Stimulated activated CD4-positive, alpha-beta T cell treated with anti-CD3 and anti-CD28 coated beads, Interleukin-1b, Interleukin-23, amount 100 ng/mL, for 1 hour (primary cell): ENCODE measurements at places on chromosomes 4 and X.

- DNase-seq = no peak
Measured at GRCh38 chr4:18512718-18513117, 491.2 kb upstream of the LCORL start.

DNA sequence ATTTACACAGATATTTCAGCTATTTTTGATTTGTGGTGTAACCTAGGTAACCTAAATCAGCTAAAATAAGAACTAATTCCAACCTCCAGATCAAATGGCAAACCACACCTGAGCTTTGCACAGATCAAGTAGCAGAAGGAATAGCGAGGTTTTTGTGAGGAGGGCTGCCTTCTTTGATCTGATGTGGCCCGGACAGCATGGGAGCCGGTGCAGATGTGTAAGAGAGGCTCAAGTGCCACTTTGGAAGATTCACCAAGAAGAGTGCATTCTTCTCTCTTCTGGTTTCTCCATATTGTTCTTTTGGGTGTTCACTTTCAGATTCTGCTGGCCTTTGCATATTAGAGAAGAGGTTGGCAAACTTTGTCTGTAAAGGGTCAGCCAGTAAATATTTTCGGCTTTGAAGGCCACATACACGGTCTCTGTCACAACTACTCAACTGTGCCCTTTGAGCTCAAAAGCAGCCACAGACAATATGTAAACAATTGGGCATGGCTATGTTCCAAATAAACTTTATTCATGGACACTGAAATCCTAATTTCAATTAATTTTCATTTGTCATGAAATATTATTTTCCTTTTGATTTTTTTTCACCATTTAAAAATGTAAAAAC is 78.9 kb upstream of the FAM9C start:
- DNase-seq = no peak

DNA sequence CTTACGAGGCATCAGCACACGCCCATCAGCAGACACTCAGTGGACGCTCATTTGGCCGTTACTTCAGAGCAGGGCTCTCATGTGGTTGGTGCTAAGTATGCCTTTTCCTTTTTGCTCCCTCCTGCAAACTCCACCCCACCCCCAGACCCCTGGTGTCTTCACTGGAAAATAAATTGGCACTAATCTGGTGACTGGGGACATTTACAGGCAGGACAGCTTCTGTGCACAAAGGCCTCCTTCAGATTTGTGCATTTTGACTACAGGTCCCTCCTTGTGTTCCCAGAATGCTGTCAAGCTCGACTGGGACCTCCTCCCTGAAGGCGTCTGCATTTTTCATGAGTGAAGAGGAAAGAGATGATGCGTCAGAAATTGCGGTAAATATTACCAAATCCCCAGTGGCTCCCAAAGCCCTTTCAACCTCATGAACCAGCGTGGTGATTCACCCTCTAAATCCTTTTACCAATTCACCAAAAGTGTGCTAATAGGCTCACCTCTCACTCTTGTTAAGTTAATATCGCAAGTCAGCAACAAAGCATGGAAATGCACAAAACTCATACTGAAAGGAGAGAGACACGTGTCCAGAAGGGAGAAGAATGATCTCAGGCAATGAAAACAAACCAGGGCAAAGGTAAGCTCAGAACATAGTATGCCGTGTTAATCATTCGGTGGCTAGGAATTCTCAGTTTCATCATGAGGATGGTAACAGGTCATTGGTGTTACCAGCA is 119.0 kb downstream of the NKX6-1 start:
- DNase-seq = no peak

DNA sequence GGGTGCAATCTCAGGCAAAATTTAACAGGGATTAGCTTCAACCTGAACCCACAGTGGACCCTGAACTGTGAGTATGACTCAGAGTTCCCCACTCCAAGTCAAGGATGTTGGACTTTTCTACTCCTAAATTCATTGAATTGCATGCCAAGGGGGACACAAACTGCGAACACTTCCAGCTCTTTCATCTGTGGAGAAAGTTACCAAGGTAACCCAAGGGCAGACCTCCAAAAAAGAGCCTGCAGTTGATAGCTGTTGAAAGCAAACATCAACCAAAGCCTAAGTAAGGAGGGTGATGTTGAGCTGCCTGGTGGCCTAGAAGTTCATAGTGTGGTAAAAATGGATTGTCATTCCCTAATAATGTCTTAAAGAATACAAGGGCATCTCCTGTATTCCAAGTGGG is 1242.9 kb downstream of the C4orf33 start:
- DNase-seq = no peak

GRCh38 chr4:160947653-160948052 is 1216.1 kb downstream of the FSTL5 start:
- DNase-seq = no peak

- no peak for DNase-seq
Measured at GRCh38 chr4:48645225-48645794, 134.8 kb downstream of the FRYL start.

GRCh38 chrX:99705701-99706100 is 704.4 kb downstream of the PCDH19 start:
- no peak for DNase-seq

DNA sequence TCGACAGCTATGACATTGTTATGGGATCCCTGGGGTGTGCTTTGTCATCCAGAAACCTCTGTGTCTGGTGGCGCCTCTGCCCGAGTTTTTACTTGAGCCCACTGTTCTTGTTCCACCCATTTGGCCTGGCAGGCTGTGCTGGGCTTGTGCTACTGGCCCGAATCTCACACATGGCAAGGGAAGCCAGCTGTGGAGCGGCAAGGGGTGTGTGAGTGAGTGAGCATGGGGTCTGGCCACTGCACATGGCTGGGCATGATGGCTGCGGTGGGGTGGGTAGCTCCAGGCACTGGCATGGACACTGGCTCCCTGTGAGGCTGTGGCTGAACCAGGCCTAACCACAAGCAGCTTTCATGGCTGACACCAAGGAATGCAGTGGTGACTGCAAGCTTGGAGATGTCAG is 89.2 kb downstream of the DACH2 start:
- DNase-seq = no peak

DNA sequence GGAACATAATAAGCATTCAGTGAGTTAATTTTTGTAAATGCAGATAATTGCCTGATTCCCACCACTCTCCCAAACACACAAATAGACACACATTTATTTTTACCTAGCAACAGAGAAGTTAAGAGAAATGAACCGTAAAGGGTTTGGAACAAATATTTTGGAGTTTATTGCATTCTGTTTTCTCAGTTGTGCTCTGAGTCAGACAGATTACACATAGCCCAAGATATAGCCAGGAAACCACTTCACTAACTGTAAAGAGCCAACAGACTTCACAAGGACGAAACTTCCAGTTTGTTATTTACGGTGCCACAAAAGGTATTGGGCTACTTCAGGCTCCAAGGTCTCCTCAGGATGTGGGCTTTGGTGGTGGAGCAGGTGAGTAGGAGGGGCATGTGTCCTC is 217.0 kb downstream of the BMPR1B start:
- no peak for DNase-seq

- no peak for DNase-seq
Measured at GRCh38 chr4:183158062-183158461, 59.0 kb downstream of the WWC2 start.

DNA sequence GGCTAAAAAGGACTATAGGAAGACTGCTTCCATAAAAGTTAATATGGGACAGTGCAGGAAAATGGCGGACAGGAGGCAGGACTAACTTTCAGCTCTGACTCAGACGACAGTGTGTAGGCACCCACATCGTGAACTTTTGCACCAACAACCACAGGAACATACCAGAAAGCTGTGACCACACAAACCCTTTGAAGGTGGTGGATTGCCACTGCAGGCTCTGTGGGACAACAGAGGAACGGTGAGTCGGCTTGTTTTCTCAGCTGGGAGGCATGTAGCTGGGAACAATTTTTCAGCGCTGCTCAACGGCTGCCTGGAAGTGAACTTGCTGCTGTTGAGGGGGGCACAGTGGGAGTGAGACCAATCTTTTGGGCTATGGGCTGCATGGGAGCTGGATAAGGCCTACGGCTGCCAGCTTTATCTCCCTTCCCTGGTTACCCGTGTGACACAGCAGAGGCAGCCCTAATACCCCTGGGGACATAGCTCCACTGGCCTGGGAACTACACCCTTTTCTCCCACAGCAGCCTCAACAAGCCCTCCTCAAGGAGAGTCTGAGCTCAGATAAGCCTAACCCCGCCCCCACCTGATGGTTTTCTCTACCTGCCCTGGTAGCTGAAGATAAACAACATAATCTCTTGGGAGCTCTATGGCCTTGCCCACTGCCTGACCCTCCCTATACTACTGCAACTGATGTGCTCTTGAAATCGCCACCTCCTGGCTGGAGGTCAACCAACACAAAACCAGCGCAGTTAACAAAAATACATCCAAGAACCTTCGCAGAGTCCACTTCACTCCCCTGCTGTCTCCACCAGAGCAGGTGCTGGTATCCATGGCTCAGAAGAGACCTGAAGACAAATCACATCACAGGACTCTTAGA is 1537.0 kb downstream of the C4orf33 start:
- no peak for DNase-seq

GRCh38 chrX:11187001-11187400 is 75.9 kb downstream of the HCCS start:
- DNase-seq = no peak

DNA sequence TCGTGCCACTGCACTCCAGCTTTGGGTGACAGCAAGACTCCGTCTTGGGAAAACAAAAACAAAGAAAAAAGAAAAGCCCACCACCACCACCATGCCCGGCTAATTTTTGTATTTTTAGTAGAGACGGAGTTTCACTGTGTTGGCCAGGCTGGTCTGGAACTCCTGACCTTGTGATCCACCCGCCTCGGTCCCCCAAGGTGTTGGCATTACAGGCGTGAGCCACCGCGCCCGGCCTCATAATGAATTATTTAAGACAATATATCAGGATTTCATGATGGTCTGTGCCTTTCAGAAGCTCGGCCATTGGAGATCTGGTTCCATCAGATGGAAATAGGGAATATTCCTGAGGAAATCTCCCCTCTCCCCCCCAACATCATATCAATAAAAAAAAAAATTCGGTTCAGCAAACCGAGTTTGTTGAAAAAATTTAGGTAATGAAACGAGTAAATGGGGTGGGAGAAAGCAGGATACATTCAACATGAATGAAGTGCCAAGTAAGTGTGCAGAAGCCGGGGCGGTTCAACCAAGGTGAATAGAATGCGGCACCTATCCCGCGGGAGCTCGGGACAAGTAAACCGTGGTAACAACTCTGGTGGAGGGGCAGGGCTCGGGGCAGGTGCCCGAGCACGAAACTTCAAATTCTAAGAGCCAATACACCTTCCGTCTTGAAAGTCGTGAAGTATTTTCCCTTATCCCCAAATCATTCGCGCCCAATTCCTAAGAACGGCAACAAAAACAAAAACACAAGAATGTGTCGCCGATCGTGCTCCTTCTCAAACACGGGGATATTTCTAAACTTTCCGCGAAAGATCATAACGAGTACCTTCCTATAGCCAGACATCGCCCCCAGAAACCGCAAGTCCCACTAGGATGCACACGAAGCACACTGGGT is 773 bp upstream of the TXLNG start:
- no peak for DNase-seq

DNA sequence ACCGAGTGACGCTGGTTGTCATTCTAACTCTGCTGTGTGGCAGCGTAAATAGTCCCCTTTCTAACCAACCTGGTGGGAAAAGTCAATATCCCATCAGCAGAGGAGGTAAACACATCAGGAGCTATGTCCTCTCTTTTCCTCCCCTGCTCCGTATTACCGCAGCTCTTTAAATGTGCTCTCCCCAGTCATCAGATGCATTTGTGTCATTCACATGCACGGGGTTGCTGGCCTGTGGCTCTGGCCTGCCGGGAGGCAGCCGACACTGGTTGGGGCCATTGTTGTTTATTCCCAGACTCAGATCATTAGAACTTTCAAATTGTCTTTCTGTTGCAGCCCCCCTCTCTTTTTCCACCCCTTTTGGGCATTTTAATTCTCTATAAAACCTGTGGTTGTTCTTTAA is 21.9 kb downstream of the ARX start:
- DNase-seq = no peak

DNA sequence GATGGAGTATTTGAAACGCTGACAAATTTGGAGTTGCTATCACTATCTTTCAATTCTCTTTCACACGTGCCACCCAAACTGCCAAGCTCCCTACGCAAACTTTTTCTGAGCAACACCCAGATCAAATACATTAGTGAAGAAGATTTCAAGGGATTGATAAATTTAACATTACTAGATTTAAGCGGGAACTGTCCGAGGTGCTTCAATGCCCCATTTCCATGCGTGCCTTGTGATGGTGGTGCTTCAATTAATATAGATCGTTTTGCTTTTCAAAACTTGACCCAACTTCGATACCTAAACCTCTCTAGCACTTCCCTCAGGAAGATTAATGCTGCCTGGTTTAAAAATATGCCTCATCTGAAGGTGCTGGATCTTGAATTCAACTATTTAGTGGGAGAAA is 13.2 kb downstream of the TLR8 start:
- DNase-seq = no peak

DNA sequence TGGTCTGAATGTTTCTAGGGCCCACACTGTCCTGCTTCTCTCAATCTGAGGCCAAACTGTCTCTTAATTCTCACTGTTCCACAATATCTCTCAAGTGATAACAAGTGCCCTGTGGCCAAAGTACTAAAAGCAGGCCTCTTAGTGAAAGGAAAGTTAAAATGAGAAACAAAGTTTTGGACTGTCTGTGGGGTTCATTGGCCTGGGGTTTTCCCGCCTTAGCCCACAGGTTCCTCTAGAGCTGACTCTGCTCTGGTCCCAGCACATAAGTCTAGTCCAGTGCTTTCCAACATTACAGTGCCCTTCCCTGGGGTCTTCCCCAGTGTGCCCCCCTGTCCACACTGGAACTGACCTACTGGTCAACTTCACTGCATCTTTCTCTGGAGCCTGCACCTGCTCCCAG is 6.3 kb downstream of the MAGEB1 start:
- no peak for DNase-seq

GRCh38 chrX:11363069-11363594 is 69.9 kb downstream of the AMELX start:
- no peak for DNase-seq

GRCh38 chr4:7657545-7658297 is 223.0 kb upstream of the PSAPL1 start:
- no peak for DNase-seq

- no peak for DNase-seq
Measured at GRCh38 chr4:178415925-178416324, 973.7 kb upstream of the AGA start.

GRCh38 chr4:105149771-105150170 is 3.1 kb downstream of the TET2 start:
- no peak for DNase-seq

DNA sequence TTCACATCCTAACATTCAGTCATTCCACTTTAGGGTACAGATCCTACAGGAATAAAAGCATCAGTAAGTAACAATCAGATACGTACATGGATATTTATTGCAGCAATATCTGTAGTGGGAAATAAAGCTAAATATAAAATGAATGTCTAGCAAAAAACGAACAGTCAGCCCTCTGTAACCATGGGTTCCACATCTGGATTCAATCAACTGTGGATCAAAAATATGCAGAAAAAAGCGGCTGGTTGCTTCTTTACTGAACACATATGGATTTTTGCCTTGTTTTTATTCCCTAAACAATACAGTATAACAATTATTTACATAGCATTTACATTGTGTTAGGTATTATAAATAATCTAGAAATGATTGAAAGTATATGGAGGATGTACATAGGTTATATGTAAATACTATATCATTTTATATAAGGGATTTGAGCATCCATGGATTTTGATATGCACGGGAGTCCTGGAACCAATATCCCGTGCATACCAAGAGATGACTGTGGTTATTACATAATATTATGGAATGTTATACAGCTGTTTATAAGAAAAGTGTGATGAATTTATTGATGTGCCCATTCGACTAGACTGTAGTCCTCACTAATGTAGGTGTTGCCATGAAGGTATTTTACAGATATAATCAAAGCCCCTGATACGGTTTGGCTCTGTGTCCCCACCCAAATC is 132.8 kb downstream of the ARHGEF9 start:
- no peak for DNase-seq

GRCh38 chr4:119664168-119664907 is 35.7 kb upstream of the PDE5A start:
- no peak for DNase-seq
